Heart left ventricle (tissue), 16 donors: ENCODE measurements at places on chromosomes 7 and 10. TPM values are rescaled to one million over a fixed set of nuclear protein-coding genes. Genes with fewer than 3 reads are reported as not detected.

GRCh38 chr10:73647211-73647874, 6.1 kb upstream of the MYOZ1 start:
- peak; percentile 70 for DNase-seq

DNA sequence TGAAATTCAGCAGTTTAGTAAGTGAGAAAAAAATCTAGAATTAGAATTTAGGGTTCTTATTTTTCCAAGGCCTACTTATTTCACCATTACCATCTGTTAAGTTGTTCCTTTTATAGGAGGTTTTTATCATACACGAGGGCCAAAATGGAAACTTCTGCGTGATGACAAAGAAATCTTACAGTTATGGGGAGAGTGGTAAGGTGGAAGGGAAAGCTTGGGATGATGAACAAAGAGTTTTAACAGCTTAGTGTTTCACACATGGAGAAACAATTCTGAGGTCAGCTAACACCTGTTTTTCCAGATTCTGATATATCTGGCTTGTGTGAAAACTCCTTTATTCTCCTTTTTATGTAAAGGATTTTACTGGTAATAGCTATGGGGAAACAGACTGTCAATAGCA, 49.8 kb upstream of the SEMA3C start:
- no peak for DNase-seq

DNA sequence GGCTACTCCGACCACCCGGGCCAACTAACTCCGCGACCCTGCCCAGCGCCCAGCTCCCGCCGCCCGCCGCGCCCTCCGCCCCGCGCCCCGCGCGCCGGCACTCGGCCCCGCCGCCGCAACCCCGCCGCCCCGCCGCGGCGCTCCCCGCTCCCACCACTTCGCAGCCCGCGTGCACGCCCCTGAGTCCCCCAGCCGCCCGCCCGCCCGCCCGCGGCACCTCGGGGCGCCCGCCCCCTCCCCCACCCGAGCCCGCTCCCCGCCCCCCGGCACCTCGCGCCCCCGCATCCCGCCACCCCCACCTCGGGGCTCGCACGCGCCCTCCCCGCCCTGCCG, 598 bp downstream of the JAZF1 start:
- DNase-seq: no peak

GRCh38 chr7:131880078-131880477, 323.6 kb upstream of the PODXL start:
- no peak for DNase-seq

DNA sequence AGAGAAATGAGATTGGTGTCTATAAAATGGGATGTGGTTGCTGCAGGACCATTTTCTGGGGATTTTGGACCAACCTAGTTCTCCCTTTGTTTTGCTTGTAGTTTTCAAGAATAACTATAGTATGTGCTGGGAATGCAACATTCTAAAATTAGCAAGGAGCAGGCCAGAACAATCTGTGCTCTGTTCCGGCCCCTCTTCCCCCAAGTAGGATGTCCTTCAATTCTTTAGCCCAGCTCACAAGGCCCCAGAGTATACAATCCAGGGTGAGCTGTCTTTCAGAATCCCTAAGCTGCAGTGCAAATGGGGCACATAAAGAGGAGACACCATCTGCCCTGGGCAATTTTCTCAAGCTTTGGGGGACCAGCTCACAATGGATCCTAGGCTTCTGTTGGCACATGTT, 809.1 kb downstream of the TNS3 start:
- no peak for DNase-seq

DNA sequence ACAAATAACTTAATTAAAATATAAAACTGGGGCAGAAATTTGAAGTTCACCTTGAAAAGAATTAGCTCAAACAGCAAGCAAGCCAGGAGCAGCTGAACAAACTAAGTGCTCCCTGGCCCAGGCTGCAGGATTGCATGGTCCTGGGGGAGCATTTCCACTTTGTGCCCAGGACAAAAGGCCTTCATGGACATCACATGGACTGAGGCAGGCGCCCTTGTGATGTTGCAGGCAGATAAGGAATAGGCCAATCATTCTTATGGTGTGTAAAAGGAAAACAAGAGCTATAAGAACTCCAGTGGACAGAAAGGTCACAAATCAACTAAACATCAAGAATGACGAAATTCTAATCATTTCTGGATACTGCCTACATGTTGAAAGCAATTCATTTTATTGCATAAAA, 17.5 kb upstream of the TECTB start:
- no peak for DNase-seq

DNA sequence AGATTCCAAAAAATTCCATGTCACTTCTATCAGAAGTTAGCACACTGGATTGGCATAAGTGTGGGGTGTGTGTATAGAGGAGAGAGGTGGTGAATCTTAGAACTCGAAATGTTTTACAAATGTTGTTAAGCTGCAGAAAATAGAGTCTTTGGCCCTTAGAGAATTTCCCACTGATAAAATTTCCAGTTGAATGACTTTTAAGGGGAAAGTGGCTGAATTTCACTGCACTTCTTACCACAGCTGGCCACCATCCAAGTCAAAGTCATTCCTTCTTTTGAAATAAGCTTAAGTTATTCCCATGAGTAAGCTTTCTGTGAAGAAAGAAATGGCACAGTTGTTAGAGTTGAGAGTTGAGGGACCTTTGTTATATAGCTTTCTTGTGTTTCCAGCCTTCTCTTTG, 13.9 kb downstream of the VCL start:
- peak; percentile 58 for DNase-seq

GRCh38 chr10:70508912-70509756, 30.6 kb downstream of the PALD1 start:
- peak; percentile 79 for DNase-seq

RBP3 gene
- not detected for total RNA-seq

GRCh38 chr10:122458693-122459092, 2.7 kb upstream of the HTRA1 start:
- DNase-seq: no peak

HSPA12A gene
- total RNA-seq: 11.0 TPM

DNA sequence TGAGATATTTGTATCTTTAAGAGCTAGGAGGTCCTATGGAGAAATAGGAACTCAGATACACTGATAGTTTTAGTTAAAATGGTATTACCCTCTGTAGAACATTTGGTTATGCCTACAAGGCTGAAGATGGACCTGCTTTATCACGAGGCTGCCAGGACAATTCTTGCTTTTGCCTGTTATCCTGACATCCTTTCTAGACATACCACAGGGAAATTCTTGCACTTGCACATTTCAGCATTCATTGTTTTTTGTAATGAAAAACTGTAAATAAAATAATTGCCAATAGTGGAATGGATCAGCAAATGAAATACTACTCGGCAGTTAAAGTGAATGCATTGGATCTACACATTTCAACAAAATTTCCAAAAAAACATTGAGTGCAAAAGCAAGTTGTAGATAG, 9.7 kb downstream of the COL28A1 start:
- no peak for DNase-seq
